B cell (primary cell): ENCODE measurements at places on chromosomes 2 and 18.

DNA sequence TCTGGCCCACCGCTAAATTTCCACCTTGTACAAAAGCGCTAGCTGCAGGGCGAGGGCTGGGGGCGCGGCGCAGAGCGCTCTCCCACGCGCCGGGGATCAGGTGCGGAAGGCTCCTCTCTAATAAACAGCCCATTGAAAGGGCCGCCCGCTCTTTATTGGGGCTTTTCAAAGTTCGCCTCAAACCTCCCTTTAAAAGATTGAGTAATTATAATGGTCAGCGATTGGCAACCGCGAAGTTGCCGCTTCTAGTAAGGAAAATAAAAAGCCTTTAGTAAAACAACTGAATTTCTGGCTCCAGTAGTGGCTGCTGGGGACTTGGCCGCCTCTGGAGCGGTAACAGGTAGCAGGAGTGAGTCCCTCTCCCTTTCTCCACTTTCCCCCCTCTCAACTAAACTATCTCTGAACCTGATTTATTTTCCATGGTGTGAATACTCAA lies 755 bp downstream of the NEUROD1 start:
- peak; percentile 11 for DNase-seq

DNA sequence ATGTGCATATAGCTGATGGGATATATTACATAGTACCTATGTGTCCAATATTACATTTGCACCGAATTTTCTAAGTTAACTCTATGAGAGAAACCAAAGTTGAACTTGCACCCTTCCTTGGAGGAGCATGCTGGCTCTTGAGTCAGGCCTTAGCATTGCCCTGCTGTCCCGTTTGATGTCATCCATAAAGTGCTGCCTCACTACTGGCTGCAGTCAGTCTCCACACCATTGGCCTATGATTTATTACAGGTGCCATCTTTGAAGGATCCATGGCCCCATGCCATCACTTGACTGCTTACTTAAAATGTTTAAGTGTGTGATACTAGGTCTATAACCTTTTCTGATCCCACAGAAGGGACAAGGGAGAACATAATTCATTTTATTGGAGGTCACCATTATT lies 249.3 kb upstream of the RBBP8 start:
- no peak for DNase-seq

- DNase-seq = no peak
These were observed 161.6 kb upstream of the CAPN13 start for GRCh38 chr2:30968660-30969397.

DNA sequence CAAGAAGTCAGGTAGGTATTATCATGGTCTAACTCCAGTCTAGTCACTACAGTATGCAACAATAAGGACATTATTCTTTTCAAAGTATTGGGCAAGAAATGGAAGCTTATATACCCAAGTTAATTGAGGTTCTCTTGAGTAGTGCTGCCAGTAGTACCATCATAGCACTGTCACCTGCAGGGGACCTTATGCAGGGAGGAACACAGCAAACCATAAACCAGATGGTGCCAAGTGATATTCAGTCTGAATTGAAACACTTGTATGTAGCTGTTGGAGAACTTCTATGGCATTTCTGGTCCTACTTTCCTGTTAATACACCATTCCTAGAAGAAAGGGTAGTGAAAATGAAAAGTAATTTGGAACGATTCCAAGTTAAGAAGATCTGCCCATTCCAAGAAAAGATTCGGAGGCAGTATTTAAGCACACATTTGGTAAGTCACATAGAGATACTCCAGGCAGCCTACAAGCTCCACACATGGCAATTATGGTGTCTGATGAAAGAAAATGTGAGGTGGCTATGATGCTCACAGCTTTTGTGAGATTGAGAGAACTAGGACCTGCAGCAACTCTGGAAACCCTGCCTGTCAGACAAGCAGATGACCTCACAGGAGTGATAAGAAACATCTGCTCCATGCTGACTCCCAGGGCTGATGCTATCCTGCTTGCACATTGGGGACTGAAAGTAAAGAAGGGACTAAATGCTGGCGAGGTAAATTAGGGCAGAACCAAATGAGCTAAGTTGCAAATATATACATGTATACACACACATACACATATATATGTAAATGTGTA lies 174.7 kb downstream of the MC4R start:
- no peak for DNase-seq

GRCh38 chr18:70453058-70453775 lies 164.4 kb downstream of the SOCS6 start:
- no peak for DNase-seq

- DNase-seq = no peak
These were observed 268.2 kb upstream of the ID2 start for GRCh38 chr2:8413589-8414135.

- DNase-seq = no peak
These were observed 391.9 kb downstream of the RND3 start for GRCh38 chr2:150095361-150096095.

- no peak for DNase-seq
These were observed 202.3 kb downstream of the MYCN start for GRCh38 chr2:16142383-16143361.

- peak; percentile 32 for DNase-seq
These were observed 13.3 kb upstream of the POLE4 start for GRCh38 chr2:74944987-74945787.

- DNase-seq = no peak
These were observed 749.3 kb downstream of the TRIB2 start for GRCh38 chr2:13466076-13466475.

- no peak for DNase-seq
These were observed 24.4 kb downstream of the GPR39 start for GRCh38 chr2:132441051-132441450.

GRCh38 chr2:130767408-130767775 lies 12.1 kb downstream of the AMER3 start:
- no peak for DNase-seq

- no peak for DNase-seq
These were observed 33.2 kb downstream of the TOGARAM2 start for GRCh38 chr2:29014331-29014730.

DNA sequence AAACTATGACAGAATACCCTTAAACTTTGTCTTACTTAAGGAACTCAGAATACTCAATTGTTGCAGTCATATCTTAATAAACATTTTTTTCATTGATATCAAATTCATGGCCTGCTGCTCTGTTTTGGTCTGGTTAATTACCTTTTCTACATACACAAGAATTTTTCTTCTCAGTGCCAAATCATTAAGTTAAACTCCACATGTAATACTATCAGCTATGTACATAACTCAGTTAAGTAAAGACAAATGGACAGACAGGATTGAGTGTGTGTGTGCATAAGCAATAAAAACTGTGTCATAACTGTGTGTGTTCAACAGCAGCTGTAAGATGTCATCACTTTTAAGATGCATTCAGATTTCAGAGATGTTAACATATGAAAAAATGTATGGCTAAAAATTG lies 34.4 kb downstream of the VRK2 start:
- DNase-seq = no peak

DNA sequence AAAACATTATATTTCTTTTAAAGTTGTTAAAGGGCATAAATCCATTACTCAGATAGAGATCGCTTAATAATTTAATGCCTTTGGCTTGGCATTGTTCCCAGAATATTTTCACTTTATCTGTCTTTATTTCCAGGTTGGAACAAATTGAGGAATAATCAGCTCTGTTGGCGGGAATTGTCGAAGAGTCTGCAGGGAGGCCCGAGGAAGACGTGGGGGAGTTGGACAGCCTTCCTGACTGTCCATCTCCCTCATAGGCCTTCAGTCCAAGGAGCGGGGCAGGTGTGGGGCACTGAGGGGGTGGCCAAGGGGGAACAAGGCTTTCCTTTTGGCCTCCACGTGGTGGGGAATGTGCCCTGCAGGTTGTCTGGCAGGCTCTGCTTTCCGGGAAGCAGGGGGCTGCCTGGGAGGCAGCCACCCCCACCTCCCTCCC lies 179.6 kb downstream of the ZBTB7C start:
- no peak for DNase-seq

GRCh38 chr18:48348739-48349138 lies 60.4 kb downstream of the ZBTB7C start:
- DNase-seq = no peak

- DNase-seq = no peak
These were observed 6.6 kb upstream of the GULP1 start for GRCh38 chr2:188285049-188285448.

DNA sequence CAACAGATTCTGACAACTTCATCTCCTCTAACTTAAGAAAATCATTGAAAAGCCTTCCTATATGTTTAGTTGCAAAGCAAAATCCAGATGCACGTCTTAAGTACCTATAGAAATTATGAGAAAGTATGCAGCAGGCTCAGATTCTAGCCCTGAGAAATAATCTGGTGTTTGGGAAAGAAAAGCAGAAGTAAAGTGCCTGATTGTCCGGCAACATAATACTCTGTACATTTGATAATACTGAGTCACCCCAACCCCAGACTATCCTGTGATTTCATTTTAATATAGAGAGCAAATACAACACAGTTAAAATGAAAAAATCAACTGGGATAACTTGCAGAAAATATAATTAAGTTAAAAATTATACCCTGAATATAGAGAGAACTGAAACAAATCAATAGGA lies 13.5 kb downstream of the RFX8 start:
- DNase-seq = no peak

- no peak for DNase-seq
These were observed 143.1 kb downstream of the FAM161A start for GRCh38 chr2:61710711-61711110.

GRCh38 chr18:650428-650858 lies 7.0 kb upstream of the TYMS start:
- peak; percentile 52 for DNase-seq

DNA sequence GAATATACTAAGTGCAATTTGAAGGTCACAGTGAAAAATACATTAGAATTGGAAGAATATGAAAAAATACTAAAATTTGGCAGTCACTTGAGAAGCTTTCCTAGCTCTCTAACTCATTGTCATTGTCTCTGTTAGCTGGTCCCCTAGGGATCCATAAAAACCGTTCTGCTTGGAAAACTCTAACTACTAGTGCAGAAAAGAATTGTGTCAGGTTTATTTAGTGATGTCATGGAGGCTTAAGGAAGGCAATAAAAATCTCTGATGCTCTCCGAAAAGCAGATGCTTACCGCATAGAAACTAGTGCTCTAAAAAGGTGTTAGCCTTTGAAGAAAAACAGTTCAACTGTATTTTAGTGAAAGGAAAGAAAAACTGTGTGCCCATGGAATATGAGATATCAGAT lies 150.1 kb upstream of the DLGAP1 start:
- no peak for DNase-seq
